Fibroblast of upper back skin (primary cell): ENCODE measurements at places on chromosomes 5 and 9.
A peak's percentile ranks its signal among the peaks of the same experiment; 100 is the strongest.

GRCh38 chr9:128882677-128883603, 1.0 kb downstream of the LRRC8A start:
- DNase-seq, result peak; percentile 25

DNA sequence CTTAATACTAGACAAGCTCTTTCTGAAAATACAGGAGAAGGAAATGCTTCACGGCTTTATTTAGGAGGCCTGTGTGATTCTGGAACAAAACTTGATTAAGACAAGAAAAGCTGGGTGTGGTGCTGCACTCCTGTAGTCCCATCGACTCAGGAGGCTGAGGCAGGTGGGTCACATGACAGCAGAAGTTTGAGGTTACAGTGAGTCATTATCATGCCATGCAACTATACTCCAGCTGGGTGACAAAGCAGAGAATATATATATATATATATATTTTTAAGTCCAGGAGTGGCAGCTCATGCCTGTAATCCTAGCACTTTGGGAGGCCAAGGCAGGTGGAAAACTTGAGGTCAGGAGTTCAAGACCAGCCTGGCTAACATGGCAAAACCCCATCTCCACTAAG, 33.1 kb upstream of the SPIN1 start:
- no peak for DNase-seq

GRCh38 chr9:2106666-2107065, 91.5 kb downstream of the SMARCA2 start:
- no peak for DNase-seq

- DNase-seq, result no peak
These were observed 115.3 kb downstream of the UNC13B start for GRCh38 chr9:35277171-35277520.

DNA sequence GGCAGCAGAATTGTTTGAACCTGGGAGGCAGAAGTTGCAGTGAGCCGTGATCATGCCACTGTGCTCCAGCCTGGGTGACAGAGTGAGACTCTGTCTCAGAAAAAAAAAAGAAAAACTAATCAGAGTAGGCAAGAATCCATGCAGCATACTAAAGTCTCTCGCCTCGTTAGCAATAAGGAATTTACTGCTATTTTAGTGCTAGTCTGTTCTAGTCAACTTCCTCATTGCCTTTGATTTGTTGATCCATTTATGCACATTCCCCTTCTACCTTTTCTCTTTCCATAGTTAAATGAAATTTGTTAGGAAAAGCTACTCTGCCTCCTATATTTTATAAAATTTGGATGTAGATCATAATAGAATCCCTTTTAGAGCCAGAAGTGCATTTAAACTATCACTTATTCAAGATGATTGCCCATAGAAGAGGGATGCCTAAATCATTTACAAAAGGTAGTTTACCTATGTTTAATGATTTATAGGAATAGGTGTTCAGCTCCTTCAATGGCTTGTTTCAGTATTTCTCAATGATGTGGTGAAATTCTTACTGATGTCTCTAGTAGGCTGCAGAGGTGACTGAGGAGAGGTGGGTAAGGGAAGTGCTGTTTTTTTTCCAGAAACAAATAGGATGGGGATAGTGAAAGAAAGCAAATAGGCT, 1.9 kb downstream of the LRRC19 start:
- DNase-seq, result no peak

- DNase-seq, result no peak
These were observed 29.3 kb upstream of the SELENOP start for GRCh38 chr5:42840842-42841567.

DNA sequence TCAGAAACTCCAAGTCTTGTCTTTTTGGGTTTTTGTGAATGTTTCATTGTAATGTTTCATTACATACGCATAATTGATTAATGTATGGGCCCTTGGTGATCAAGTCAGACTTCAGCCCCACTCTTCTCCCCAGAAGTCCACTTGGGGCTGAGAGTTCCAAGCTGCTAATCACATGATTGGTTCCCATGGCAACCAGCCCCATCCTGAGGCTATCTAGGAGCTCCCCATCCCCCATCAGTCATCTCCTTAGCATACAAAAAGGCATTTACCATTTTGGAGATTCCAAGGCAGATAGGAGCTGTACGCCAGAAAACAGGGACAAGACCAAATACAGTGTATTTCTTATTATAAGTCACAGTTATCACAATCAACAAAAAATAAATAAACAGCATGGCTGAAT, 22.9 kb upstream of the SYK start:
- DNase-seq, result no peak

DNA sequence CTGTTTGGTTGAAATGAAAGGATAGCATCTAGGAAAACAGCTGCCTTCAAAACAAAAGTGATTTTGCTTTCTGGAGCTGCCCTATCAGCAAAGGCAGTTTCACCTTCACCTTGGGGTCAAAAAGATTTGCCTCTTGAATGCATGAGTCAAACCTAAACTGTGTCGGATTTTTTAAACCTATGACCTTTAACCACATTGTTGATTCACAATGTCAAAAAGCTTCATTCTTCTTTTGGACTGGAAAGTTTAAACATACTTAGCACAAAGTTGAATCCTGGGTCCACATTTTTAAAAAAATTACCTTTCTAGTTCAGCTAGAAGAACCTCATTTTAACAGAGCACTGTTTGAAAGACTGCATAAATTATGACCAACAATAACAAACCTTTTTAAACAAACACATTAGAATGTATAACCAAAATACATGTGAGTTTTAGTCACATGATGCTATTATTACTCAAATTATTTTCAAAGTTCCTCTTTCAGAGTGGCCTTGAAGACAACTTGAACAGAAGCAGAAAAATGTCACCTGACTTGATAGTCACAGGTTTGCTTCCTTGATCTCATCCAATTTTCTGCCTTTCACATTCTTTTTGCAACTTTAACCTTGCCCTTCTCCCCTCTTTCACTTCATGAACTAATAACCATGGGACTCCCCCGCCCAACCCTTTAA, 109.7 kb upstream of the LHFPL2 start:
- DNase-seq, result no peak

DNA sequence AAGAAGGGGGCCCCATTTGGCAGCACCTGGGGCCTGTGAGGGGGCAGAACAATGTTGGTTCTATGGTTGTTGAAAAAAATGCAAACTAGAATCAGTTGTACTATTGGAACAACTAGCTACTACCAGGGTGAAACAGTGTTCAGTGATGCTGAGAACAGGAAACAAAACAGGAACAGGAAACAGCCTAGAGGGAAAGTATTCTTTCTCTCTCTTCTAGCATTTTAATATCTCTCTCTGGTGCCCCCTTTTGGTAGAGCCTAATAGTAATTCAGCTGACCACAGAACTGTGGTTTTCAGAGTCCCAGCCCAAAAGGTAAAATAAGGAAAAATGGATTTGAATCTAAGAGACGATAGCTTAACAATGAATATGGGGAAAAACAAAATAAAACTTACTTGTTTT, 138.0 kb upstream of the KCNN2 start:
- peak; percentile 3 for DNase-seq

GRCh38 chr5:131381777-131382176, 117.9 kb downstream of the CDC42SE2 start:
- DNase-seq, result no peak

DNA sequence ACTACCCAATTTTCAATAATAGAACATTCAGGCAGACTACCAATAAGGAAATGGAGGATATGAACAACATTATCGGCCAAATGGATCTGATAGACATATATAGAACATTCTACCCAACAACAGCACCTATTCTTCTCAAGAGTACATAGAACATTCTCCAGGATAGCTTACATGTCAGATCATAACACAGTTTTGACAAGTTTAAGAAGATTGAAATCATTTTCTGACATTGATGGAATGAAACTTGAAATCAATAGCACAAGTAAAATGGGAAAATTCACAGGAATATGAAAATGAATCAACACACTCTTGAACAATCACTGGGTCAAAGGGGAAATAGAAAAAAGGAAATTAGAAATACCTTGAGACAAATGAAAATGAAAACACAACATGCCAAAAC, 94.6 kb upstream of the MEGF10 start:
- no peak for DNase-seq

GRCh38 chr5:4720831-4721230, 419.3 kb upstream of the ADAMTS16 start:
- DNase-seq, result peak; percentile 69

- DNase-seq, result no peak
These were observed 252.9 kb upstream of the SLC24A2 start for GRCh38 chr9:20041697-20042081.

GRCh38 chr5:157956271-157956885, 97.4 kb upstream of the CLINT1 start:
- no peak for DNase-seq

DNA sequence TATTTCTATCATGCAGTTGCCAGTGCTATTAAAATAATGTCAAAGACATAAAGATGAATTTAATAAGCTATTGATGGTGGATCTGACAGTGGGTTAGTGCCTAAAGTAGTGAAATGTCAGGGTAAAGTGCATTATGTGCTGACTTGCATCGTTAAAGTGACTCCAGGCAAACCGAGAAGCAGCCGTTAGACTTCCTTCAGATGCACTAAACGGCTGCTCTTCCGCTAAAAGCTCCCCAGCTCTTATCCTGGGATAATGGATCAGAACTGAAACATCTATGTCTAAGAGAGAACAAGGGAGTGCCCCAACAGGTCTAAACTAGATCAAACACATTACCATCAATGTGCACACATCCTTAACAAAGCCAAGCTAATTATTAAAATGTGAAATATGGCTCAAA, 468.2 kb downstream of the NTRK2 start:
- no peak for DNase-seq

DNA sequence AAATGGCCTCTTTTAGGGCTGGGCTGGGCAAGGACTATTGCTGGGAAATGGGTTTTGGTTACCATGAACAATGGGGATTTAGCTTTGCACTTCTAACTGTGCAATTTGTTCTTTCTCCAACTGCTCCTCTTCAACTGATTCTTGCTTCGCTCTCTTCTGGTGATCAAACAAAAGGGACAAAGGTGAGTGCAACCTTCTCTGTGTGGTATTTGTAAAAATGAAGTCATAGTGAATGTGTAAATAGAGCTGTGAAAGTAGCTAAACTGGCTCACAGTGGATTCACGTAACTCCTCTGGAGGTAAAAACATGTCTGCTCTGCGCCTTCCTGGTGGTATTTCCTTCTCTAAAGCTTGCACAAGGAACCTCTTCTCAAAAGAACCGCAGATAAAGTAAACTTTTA, 20.9 kb upstream of the SPINK14 start:
- no peak for DNase-seq

DNA sequence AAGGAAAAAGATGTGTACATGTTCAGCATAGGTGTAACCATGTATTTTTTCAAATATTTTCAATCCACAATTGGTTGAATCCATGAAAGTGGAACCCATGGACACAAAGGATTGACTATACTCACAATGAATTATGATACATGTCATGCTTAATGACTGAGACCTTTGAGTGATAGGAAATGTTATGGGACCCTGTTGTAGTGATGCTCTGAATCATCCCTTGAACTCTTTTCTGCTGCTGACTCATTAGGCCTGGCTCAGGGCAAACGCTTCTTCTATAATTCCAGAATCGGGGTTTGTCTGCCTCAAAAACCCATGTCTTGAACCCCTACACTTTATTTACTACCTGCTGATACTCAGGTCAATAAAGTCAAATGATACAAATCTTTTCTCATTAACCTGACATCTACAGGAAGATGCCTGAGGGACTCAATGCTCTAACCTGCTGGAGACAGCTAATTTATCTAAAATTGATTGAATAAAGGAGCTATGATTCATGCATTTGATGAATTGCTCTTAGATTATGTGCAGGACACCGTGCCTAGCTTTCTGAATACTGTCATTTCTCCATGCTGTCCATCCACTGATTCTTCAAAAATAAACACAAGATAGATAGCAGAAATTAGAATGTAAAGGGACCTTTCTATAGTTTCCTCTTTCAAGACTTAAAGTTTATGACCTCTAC, 260.1 kb downstream of the PRELID2 start:
- no peak for DNase-seq

- peak; percentile 99 for DNase-seq
These were observed 112.7 kb downstream of the NR6A1 start for GRCh38 chr9:124658165-124659017.

DNA sequence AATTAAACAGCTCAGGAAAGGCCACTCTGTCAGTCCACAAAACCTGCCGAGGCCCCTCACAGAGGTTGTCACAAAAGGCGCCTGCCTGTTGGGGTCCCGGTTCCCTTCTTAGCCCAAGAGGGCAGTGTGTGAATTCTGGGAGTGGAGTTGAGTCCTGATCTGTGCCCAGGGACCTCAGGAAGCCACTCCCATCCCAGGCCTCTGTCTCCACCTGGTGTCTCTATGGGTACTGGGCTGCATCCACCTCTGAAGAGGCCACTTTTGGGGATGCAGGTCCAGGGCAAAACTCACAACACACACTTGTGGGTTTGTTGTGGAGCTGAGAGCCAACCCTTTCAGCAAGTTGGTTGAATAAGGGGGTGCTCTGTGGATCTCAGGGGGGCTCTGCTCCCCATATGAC, 74.3 kb upstream of the STXBP1 start:
- no peak for DNase-seq

- DNase-seq, result peak; percentile 10
These were observed 213.2 kb downstream of the PCSK5 start for GRCh38 chr9:76103531-76104315.

- DNase-seq, result peak; percentile 100
These were observed 11.5 kb downstream of the SMIM3 start for GRCh38 chr5:150789943-150790611.

- no peak for DNase-seq
These were observed 29.5 kb downstream of the PFDN1 start for GRCh38 chr5:140273401-140273877.

- peak; percentile 13 for DNase-seq
These were observed 117.8 kb downstream of the PTTG1 start for GRCh38 chr5:160539431-160539830.

DNA sequence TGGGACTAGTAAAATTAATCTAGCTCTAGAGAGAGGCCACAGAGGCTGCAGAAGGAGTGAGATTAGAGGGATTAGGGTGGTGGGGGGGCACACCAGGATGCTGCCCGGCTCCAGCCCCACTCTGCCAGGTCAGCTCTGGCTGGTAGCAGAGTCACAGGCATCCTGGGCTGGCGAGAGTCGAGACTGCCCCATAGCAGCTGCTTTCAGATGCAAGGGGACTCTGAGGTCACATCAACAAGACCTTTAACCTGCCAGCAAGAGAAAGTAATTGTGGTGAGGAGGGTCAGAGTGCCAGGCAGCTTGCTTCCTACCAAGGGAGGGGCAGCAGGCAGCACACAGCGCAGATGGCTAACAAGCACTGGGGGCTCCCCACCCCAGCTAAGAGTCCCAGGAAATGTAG, 7.5 kb downstream of the EPB41L4B start:
- no peak for DNase-seq

GRCh38 chr5:106307265-106307664, 1363.5 kb downstream of the EFNA5 start:
- no peak for DNase-seq

DNA sequence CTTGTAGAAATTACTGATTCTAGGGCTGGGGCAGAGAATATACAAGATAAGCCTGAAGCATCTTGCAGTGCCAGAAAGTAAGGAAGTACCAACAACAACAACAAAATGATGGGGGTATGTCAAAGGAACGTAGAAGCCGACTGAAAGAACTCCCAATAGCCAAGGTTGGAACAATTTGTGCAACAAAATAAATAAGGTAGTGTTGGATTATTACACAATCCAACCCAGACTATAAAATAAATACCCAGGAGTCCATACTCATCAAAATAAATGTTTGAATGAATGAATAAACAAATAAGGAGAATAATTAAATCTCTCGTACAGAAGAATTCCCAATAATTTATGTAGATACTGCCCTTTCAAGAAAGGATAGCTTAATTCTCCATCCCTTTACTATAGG, 31.1 kb upstream of the GNAQ start:
- no peak for DNase-seq
